ENCODE measurements at places on chromosomes 7 and 10.
A peak's percentile ranks its signal among the peaks of the same experiment; 100 is the strongest.

GRCh38 chr7:157682064-157682945 is 345.5 kb downstream of the DNAJB6 start:
- DNase-seq = no peak

- no peak for DNase-seq
These were observed 23.1 kb downstream of the SKIDA1 start for GRCh38 chr10:21502348-21502740.

- no peak for DNase-seq
These were observed 4.8 kb downstream of the UPK3B start for GRCh38 chr7:76514926-76515771.

DNA sequence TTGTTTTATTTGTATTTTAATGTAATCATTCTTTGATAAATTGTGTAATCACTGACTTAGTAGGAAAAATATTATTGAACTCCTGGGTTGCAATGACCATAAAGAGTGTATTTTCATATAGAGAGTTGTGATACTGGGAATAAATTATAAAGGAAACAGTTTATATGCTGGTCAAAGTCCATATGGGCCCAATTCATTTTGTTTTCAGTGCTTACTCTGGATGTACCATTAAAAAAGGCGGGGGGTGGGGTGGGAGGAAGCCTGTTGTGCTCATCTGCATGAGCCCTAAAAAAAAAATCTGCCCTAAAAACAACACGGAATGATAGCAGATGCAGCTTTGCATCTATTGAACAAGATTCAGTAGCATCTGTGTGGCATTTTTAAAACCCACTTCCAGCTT is 114.2 kb downstream of the BTRC start:
- DNase-seq = no peak

DNA sequence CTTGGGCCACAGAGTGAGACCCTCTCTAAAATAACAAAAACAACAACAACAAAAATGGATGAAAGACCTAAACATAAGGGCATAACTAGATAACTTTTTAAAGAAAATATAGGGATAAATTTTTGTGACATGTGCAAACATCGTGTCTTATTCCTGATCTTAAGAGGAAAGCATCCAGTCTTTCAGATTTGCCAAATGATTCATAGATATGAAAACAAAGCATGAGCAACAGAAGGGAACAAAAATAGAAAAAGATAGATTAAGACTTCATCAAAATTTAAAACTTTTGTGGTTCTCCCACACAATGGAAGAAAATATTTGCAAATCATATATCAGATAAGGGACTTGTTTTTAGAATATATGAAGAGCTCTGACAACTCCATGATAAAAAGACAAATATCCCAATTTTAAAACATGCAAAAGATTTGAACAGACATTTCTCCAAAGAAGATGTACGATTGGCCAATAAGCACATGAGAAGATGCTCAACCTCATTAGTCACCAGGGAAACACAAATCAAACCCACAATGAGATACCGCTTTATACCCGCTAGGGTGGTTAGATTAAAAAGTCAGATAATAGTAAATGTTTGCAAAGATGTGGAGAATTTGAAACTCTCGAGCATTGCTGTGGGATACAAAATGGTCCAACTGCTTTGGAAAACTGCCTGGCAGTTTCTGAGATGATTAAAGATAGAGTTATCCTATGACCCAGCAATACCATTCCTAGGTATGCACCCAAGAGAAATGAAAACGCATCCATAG is 20.3 kb downstream of the PPIF start:
- DNase-seq = no peak

- peak; percentile 28 for DNase-seq
These were observed 3.8 kb downstream of the LDB3 start for GRCh38 chr10:86671985-86672710.

DNA sequence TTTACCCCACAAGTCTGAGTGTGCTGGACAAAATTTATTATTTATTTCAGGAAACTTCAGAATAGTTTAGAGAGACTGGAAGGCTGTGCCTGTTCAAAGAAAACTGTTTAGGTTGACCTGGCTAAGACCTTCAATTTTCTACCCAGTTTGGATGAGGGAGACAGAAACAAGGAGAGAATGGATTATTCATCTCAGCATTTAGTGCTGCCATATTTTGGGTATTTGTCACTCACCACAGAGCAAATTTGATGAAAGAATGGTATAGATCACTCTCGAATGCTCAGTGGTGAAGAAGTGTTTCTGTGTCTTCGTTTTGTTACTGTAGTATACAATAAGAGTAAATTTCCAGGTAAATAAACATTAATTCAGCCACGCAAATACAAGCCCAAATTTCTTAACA is 71.8 kb downstream of the SEMA3C start:
- DNase-seq = no peak

DNA sequence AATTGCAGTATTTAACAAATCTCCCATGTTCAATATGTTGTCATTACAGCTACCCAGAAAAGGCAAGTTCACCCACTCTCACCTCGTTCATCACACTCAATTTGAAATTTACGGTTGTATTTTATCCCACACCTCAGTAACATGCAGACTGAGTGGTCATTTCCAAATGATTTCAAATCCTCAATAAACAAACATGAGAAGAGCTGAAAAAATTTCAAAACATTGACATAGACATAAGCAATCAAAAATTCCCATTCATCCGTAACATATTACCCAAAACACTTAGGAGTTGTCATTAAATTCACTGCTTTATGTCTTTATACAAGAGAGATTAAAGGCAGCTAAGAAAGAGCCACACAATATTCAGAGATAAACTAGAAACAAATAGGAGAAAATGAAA is 61.7 kb upstream of the NEBL start:
- no peak for DNase-seq

DNA sequence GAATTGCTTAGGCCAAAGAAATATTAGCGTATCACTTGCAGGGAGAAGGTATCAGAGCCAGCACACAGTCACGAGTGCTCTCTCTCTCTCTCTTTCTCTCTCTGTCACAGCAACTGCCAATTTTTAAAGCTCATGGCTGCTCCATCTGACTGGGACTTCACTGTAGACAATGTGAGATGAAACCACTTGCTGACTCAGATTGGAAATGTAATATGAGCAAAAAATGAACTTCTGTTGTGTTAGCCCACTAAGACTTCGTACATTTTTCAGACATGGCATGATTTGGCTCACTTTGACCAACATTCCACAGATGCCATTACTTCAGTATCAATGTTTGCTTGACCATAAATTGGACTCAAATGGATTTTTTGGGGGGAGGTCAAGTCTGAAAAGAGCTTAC is 68.1 kb downstream of the DGKB start:
- no peak for DNase-seq
